ENCODE measurements at places on chromosomes 4 and X.

- no peak for DNase-seq
These were observed 8.0 kb downstream of the SLC9B1 start for GRCh38 chr4:103011378-103012025.

DNA sequence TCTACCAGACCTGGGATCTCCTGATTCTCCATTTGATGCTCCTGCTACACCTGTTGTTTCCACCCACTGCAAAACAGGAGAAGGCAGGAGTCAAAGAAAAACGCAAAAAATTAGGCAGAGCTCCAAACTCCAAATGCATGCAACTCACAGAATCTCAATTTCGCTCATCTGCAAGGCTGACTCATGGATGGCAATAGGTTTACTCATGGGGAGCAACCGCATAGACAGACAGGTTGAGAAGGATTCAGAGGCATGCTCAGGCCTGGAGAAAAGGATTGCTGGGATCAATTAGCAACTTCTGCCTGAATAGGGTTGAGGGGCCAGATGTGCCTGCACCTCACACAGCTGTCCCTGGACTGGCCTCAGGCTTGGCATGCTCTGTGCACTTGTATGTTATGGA is 231.0 kb downstream of the LDB2 start:
- no peak for DNase-seq

GRCh38 chrX:10743476-10743875 is 123.1 kb upstream of the MID1 start:
- no peak for DNase-seq

GRCh38 chr4:66572949-66573348 is 902.7 kb upstream of the EPHA5 start:
- no peak for DNase-seq

GRCh38 chrX:49879656-49880277 is 483 bp downstream of the USP27X start:
- no peak for DNase-seq

GRCh38 chrX:3609810-3610209 is 103.6 kb downstream of the PRKX start:
- DNase-seq: no peak

- DNase-seq: no peak
These were observed 100.9 kb downstream of the SLC34A2 start for GRCh38 chr4:25756503-25756902.

DNA sequence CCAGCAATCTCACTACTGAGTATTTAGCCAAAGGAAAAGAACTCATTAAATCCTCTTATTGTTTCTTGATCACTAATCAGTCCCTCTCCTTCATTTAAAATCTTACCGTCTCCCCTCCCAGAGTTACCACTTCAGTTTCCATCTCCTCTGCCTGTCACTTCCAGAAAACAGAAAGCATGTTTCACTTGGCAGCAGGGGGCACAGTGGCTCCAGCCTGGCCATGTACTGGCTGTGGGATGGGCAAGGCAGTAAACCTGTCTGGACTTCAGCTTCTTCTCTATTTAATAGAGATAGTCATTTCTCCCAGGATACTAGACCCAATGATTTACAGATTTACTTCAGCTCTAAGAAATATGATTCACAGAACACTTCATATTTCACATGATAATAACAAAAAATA is 63.2 kb downstream of the CD40LG start:
- DNase-seq: no peak

DNA sequence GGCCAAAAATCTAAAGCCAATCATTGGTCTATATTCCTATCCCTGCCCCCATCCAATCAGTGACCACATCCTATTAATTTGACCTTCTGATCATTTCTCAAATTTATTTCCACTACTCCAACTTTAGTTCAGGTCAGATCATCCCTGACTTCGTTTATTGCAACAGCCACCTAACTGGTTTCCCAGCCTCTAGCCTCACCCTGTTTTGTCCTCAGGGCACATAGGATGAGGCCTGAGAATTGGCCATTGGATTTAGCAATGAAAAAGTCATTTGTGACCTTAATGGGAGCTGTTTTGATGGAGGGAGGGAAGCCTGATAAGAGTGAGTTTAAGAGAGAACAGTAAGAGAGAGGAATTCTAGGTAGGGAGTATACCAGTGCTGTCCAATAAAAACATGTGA is 155.0 kb downstream of the AMMECR1 start:
- no peak for DNase-seq

GRCh38 chr4:187732524-187732923 is 263.0 kb upstream of the ZFP42 start:
- no peak for DNase-seq

DNA sequence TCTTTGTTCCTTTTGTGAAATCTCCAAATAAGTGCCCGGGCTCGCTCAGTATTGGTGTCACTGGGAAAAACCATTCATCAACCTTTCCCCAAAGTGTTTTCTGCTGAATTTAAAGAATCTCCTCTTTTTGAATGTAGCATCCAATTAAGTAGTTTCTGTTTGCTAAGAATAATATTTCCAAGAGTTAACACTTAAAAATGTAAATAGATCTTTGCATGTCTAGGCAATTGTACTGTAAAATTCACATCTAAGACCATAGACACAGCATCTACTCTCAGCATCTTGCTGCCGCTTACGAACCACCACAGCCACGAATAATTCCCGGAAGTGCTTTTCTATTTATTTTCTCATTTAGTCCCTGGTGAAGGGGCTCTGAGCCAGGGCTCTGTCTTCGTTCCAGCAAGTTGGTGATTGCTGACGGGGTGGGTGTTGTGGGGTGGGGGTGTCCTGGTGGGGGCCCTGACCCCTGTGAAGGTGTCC is 1.4 kb downstream of the NSG1 start:
- DNase-seq: no peak

GRCh38 chr4:7978489-7978888 is 38.8 kb upstream of the AFAP1 start:
- no peak for DNase-seq

DNA sequence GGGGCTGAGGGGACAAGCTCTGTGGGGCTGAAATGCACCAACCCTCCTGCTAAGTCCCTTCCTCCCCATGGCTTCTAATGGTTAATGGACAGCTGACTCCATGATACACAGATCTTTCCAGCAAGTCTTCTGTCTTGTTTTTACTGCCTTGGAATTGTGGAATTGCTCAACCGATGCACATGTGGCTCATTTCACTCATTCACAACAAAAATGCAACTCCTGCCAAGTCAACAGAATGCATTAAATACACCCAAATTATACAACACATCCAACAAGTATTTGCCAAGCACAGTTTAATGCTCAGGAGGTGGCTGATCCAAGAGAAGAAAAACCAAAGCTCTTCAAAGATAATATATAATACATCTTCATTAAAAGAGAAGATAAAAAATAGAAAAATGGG is 61.9 kb upstream of the PAGE4 start:
- DNase-seq: no peak

DNA sequence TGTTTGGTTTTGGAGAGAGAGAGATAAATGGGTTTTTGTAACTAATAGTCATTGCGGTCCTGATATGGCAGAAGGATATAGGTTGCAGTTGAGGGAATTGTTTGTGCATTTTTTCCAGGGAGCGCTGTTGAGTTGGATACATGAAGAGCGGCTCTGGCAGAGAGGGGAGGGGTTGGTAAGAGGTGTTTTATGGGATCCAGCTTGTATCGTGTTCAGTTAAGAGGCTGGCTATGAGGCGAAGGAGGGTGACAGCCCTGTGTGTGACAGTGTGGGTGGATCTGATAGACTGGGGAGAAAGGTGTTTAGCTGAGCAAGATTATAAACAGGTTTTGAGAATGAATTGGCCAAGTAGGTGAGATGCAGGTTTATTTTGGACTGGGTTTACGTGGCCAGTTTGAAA is 1.5 kb downstream of the SPANXN4 start:
- no peak for DNase-seq

DNA sequence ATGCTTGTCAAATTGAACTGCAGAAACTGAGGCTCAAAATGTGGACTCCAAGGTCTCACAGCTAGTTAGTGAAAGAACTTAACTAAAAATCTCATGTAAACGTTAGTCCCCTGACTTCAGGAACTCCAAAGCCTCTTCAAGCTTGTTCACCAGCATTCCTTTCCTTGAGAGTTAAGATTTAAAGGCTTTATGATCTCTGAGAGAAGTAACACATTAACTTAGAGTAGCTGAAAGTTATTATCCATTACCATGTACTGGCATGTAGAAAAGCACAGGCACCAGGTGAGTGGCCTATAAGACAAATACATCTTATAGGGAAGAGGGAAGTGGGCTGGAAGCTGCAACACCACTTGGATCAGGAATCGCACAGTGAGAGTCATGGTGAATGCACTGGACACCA is 15.3 kb downstream of the PARM1 start:
- DNase-seq: no peak

- no peak for DNase-seq
These were observed 98.5 kb upstream of the INPP4B start for GRCh38 chr4:142944565-142944964.

GRCh38 chr4:38193236-38193863 is 233.2 kb downstream of the PTTG2 start:
- DNase-seq: no peak

GRCh38 chr4:1045193-1045594 is 33.8 kb downstream of the FGFRL1 start:
- no peak for DNase-seq

DNA sequence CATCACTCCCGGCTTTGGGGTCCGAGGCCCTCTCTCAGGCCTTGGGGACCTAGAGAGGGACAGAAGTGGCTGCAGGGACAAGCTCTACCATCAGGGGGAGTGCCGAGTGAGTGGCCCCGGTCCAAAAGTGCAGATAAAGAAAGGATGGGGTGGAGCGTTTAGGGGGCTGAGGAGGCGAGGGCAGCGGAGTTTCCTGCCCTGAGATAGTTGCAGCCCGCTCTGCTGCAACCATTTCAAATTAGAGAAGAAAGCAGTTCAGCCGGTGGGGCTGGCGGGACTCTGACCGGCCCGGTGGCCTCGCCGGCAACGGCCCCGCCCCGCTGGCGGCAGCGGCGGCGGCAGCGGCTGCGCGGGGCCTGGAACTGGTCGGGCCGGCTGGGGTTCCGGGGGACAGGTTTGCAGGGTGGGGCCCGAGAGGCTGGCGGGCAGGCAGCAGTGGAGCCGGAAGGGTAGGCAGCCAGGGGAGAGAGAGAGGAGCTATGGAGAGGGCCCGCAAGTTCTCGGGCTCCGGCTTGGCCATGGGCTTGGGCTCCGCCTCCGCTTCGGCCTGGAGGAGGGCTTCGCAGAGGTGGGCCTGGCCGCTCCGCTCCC is 7.6 kb downstream of the DLG3 start:
- no peak for DNase-seq

DNA sequence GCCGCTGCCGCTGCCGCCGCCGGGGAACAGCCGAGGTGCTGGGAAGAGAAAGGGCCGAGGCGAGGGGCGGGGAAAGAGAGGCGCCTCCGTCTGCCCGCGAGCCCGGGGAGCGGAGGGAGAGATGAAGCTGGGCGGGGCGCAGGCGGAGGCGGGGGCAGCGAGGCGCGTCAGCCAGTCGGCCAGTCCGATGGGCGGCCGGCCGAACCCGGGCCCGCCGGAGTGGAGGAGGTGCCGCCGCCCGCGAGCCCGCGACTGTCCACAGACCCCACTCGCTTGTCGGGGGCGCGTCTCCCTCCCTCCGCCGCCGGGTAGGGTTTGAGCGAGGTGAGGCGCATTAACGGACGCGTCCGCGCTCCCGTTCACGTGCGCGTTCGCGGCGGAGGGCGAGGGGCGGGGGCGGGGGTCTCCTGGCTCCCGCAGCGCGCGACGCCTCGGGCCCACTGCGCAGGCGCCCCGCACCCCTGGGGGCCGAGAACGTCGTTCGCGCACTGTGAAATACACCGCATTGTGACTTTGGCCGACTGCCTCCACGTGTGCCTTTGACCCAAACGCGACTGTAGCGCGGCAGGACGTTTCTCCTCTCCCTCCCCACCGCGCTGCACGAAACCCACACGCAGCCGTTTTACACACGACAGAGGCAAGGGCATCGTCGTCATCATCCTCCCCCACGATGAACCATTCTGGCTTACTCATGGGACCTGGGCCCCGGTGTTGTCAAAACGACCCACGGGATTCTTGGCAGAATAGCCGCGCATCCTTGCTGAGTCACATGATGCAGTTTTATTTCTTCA is at the start of gene NUDT11:
TSS of gene NUDT11 (minus strand) at position 92 of the 791 bp plus-strand sequence. CDS start 148 bp downstream, outside the sequence.
- no peak for DNase-seq

- no peak for DNase-seq
These were observed 553.6 kb upstream of the BOD1L1 start for GRCh38 chr4:14180983-14181601.

- DNase-seq: no peak
These were observed 129.2 kb downstream of the KLHL13 start for GRCh38 chrX:117987373-117987772.

GRCh38 chrX:43493756-43494155 is 162.3 kb upstream of the MAOA start:
- DNase-seq: no peak

- no peak for DNase-seq
These were observed 75.8 kb upstream of the SOD3 start for GRCh38 chr4:24719615-24720014.

DNA sequence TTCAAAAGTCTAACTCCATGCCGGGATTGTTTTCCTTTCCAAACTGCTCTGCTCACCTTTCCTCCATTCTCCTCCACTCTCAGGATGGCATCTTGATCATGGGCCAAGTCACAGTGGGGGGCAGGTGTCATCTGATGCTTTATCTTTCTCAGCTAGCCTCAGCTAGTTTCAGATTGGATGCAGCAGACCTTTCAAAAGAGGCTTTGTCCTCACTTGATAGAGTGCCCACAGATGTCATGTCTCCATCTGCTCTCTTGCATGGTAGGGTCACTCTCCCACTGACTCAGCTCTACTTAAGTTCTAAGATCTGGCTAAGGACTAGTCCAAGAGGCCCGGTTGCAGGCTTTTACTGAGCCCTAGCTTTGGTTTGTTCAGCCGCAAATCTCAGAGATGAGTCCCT is 341.8 kb upstream of the GALNT7 start:
- no peak for DNase-seq

All from SHP77 treated with DMSO at 0.1 percent for 48 hours (cell line).